ENCODE measurements at places on chromosomes 12 and 14.

DNA sequence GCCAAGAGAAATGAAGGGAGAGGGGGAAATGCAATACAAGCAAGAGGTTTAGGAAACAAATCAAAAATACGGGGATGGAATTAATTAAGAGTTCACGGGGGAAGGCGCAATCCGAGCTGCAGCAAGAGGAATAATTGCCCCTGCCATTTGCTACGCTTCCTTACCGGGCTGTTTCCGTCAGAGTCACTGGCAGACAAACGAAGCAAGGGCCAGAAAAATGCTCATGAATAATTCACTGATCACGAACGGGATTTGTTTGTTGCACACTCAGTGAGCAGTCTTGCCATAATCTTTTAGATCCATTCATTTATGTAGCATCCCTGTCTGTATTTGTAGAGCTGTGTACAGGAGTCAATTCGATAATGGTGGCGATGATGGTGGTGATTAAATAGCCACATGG lies 39.0 kb downstream of the PLXNC1 start:
- no peak for DNase-seq

DNA sequence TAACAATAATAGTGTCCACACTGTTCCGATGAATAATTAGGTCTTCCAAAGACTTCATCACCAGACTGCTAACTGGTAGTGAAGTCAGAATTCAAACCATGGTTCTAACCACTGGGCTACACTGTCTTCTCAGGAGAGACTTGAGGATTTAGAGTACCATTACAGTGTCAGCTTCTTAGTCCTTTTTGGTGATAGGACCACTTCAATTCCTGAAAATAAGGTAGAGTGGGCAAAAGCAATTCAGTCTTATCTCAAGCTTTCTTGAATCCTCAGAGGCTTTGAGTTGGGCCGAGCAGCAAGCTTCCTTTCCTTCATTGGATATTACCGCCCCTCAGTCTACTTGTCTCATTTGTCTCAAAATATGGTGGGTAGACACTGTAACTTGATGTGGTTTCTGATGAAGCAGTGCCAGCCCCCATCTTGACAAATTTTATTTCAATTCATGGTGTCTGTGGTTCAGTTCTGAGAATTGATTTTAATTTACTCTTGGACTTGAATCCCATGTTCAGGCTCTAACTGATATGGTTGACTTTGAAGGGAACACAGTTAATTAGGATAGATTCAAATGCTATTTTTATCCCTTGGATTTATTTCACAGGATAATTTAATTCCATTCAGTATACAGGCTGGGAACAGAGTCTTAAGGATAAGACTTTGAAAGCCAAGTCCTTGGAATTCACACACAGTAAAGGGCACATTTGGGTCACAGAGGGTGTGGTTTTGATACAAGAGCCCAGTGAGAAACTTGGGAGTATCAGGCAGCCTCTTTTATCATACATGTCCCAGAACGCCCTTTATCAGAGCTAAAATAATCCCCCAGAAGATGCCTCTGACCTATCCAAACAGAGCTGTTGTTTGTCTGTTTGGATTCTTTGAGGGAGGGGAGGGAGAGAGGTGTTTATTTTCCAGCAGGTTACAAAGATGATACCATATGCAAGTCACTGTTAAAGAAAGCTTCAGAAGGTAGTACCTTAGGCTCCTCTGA lies 167.3 kb downstream of the PRKCH start:
- DNase-seq = no peak

GRCh38 chr14:105508601-105509000 lies 17.6 kb downstream of the TEDC1 start:
- no peak for DNase-seq

DNA sequence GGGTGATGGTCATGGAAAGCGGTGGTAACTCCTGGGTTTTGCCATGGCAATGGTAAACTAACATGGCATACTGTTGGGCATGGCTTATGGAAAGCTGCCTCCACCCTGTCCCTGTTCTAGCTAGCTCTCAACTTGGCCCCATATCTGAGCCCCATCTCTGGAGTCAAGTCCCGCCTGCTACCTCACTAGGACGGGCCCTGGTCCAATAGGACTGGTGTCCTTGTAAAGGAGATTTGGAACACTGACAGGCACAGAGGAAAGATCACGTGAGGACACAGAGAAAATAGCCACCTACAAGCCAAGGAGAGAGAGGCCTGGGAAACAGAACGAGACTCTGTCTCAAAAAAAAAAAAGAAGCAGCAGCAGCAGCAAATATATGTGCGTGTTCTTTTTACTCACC lies 59.8 kb downstream of the RNFT2 start:
- no peak for DNase-seq

- DNase-seq = no peak
These were observed 43.1 kb upstream of the ATF7IP start for GRCh38 chr12:14322403-14322802.

- DNase-seq = no peak
These were observed 16.2 kb upstream of the COX6A1 start for GRCh38 chr12:120421701-120422100.

DNA sequence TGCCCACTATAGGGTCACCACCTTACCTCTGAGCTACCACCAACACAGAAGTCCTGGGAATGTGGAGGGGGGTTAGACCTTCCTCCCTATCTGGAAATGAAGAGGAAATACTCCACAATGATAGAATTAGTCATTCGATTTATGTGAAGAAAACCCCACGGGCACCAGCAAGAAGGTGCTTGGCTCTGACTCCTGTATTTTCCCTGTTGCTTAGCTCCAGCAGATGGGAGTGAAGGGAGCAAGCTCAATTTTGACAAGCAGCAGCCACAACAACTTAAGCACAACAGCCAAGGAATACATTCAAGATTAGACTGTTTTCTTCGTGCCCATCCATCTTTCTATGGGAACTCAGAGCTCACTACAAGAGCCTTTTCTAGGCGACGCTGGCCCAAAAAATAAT lies 191.7 kb downstream of the SPTSSA start:
- no peak for DNase-seq

DNA sequence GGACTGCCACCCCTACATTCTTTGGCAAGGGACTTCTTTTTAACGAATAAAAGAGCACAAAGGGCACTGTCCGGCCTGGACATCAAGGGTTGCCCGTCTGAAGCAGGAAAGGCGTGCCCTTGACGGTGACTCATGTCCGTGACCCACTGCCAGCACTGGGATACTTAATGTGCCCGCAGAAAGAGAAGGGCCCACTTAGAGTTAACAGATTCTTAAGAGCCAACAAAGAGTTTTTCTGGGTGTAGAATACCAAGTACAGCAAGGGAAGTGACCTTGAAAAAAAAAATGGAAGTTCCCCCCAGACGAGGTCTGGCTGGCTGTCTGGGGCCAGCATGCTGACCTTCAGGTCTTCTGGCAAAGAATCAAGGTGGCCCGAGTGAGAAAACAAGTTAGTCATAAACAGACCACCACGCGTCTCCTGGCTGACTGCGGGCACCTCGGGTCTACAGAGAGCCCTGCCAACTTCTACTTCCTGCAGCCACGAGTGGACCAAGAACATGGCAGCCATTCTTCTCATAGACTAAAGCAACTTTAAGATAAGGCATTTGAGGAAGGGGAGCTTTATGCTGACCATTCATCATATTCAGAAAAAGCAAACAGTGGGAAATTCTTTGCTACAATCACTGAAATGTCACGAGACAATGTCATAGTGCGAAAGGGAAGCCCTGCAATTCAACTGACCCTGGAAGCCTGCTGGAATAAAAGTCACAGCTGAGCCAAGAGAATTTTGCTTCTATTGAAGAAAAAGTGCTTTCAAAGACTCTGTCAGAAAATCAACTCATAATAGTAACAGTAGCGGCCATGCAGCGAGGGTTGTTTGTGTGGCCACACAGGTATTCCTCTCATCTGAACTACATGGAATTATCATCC lies 10.5 kb upstream of the SELPLG start:
- DNase-seq = no peak

GRCh38 chr12:14948672-14949071 lies 10.3 kb upstream of the ERP27 start:
- peak; percentile 53 for DNase-seq

DNA sequence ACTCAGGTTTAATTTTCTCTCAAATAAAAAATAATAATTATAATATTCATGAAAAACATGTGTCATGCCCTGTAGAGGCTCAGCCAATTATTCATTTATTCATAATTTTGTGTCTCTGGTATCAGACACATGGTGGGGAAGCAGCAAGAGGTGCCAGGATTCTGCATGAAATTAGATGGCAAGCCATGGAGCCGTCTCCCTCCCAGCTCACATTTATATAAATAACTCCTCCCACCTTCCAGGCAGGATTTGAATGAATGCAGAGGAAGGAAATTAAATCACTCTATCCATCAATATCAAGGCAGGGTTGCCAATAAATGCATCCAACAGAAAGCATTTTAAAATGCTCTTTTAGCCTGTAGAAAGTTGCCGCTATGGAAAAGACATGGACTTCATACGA lies 98.1 kb downstream of the PTPRR start:
- no peak for DNase-seq

GRCh38 chr12:25502118-25502517 lies 51.0 kb downstream of the LMNTD1 start:
- no peak for DNase-seq

- no peak for DNase-seq
These were observed 63.0 kb upstream of the PLEKHA5 start for GRCh38 chr12:19066475-19067001.

DNA sequence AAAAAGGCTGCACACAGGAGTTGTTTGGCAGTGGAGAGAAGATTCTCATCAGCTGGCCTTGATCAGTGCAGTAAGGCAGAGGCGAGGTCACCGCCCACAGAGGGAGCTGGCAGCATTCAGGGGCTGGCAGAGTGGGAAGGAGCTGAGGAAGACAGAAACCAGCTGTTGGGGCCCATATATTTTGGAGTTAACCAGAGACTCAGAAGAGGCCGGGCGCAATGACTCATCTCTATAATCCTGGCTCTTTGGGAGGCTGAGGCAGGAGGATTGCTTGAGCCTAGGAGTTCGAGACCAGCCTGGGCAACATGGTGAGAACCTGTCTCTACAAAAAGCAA lies 17.7 kb downstream of the SMCO2 start:
- DNase-seq = peak; percentile 37

GRCh38 chr12:56833780-56834179 lies 70.7 kb downstream of the HSD17B6 start:
- no peak for DNase-seq

DNA sequence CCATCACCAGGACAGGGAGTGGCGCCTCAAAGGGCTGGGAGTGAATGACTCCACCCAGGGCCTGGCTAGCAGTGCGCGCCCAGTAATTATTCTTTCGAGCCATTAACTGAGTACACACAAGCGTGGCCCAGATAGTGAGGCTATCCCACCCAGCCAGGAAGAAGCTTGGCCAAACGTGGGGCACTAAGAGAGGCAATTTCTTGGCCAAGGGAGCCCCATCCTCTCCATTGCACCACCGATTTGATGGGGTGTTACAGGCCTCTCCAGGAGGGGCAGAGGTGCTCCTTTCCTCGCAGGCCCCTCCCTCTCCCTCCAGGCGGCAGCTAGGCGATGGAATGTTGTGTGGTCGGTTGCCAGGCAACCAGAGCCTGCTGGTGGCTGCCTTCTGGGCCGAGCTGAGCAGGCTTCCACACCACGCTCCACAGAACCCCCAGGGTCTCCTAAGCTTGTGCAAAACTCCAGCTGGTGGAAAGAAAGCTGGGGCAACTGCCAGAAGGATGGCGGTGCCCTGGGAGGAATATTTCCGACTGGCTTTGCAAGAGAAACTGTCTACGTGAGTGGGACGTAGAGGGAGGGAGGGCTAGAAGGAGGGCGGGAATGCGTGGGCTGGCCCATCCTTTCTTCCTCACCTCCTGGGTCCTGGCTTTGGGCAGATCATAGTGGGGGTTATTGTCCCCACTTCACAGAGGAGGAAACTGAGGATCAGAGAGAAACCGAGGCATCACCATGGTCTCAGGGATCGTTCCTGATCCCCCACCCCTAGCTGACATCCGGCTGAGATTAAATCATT lies at the start of gene CFAP73:
Gene CFAP73, plus strand, starts transcription at position 364 of the 790 bp plus-strand sequence. Its CDS starts 134 bp downstream, at position 498.
- peak; percentile 56 for DNase-seq

DNA sequence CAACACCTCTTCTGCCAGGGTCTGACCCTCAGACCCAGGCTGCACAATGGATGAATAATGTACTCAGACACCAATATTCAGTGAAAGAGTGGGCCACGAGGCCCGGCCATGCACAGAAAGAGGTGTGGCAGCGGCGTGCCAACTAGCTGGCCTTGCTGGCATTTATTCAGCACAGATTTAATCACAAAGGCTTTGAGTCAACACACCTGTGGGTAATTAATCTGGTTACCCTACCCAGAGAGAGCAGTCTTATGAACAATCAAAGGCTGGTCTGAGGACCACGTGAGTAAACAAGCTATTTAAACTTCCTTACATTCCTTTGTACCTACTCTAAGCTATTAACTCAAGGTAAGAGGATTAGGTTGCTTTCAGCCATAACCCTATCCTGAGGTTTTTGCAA lies 324.8 kb downstream of the C12orf50 start:
- DNase-seq = no peak

GRCh38 chr14:91413547-91414474 lies 3.8 kb downstream of the CCDC88C start:
- DNase-seq = no peak

GRCh38 chr12:26845057-26845666 lies 12.2 kb upstream of the ITPR2 start:
- peak; percentile 36 for DNase-seq

DNA sequence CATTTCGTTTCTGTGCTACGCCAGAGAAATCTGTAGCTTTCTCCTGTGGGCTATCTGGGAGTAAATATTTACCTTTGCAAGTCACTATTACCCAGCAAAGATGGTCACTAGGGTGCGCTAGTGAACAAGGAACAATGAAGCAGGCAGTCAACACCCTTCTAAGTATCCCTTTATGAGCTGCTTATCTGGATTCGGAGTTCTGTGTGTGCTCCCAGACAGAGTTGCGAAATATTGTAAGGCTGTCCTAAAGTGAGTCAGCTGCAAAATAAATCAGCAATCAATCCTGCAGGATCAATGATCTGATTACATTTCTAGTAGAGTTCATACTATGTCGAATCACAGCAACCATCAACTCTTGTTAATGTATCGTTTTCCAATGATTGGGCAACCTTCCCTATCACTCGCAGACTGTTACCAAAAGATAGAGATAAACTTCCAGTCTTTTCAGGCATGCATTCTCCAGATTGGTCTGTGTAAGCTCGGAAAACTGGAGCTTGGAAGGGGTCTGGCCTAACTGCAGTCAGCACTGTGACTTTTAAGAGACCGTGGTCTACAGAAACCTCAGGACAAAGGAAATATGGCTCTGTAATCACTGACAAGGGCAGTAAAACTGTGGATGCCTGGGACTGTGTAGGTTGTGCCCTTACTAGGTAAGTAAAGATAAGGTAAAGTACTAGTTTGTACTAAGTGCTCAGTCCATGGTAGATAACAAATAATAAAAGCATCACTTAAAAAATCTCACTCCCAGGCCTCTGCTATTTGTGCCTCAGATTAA lies 133.5 kb downstream of the KCNK10 start:
- DNase-seq = peak; percentile 69

- DNase-seq = no peak
These were observed 498.5 kb downstream of the TMEM117 start for GRCh38 chr12:44334347-44334746.

GRCh38 chr14:59474172-59474571 lies 9.0 kb upstream of the GPR135 start:
- DNase-seq = no peak

All from stromal cell of bone marrow (primary cell).